ENCODE measurements at places on chromosomes 16 and 17. TPM values are rescaled to one million over a fixed set of nuclear protein-coding genes. Genes with fewer than 3 reads are reported as not detected.

DNA sequence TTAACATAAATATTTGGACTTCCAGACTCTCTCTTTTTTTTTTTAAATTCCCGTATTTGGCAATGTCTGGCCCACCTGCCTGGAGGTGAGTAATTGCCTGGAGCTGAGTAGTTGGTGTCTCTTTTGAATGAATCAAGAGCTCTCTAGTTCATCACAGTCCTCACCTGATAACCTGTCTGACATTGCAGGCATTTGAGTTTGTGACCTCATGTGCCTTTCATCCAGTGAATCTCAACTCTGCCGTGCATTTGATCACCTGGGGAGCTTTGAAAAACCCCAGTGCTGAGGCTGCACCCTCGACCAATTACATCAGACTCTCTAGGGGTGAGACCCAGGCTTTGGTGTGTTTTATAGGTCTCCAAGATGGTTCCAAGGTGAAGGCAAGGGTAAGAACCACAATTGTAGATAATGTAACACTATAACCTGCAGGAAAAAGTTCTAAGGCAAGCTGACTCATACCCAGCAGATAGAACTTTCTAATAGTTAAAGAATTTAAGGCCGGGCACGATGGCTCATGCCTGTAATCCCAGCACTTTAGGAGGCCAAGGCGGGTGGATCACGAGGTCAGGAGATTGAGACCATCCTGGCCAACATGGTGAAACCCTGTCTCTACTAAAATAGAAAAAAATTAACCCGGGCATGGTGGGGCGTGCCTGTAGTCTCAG, 24.5 kb upstream of the HS3ST2 start:
- DNase-seq = peak; percentile 87

MT4 gene
- total RNA-seq = not detected

DNA sequence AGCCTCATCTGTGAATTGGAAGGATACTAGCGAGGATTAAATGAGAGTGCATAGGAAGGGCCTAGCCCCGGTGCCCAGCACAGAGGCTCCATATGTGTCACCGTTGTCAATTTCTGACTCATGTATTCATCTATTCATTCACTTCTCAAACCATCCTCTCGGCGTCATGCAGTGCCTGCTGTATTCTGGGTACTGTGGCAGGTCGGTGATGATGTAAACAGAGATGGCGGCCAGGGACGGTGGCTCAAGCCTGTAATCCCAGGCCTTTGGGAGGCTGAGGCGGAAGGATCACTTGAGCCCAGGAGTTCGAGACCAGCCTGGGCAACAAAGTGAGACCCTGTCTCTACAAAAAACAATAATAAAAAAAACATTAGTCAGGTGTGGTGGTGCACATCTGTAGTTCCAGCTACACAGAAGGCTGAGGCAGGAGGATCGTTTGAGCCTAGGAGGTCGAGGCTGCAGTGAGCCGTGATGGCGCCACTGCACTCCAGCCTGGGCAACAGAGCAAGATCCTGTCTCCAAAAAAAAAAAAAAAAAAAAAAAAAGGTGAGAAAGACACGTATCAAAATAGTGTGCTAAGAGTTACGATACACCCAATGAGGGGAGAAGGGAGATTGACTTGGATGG, 4.3 kb upstream of the PPP1R1B start:
- DNase-seq = peak; percentile 87

DNA sequence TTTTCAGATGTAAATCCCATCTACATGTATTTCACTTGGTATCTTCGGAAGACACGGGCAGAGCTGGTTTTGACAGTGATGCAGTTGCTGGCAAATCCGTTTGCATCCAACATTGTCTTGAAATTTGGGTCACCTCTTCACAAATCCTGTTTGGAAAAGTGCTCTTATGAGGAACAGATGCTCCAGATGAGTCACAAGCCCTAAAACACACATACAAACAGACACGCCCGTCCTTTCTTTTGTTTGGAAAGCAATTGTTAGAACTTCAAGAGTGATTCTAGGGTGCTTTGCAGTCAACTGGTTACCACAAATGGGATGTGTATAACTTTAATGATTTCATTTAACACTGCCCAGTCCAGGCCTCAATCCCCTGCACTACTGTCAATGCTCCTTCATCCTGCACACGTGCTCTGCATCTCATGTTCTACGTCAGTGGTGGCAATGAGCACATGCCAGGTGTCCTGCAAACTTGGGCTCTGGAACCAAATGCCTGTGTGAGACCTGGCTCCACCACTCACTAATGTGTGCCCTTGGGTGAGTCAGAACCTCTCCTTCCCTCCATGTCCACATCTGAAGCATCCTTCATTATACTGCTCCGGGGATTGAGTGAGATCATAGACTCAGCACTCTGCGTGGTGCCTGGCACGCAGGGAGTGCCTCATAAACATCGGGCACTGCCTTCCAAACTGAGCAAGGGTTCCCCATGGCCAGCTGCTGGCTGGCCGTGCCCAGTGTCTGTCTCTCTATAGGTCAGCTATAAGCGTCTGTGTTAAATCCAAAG, 19.3 kb upstream of the FOXF1 start:
- DNase-seq = no peak

CCL18 gene
- total RNA-seq = not detected

GRCh38 chr16:68640972-68641371, 4.1 kb upstream of the CDH3 start:
- DNase-seq = peak; percentile 74

GRCh38 chr16:77220427-77220826, 21.2 kb downstream of the SYCE1L start:
- no peak for DNase-seq

DNA sequence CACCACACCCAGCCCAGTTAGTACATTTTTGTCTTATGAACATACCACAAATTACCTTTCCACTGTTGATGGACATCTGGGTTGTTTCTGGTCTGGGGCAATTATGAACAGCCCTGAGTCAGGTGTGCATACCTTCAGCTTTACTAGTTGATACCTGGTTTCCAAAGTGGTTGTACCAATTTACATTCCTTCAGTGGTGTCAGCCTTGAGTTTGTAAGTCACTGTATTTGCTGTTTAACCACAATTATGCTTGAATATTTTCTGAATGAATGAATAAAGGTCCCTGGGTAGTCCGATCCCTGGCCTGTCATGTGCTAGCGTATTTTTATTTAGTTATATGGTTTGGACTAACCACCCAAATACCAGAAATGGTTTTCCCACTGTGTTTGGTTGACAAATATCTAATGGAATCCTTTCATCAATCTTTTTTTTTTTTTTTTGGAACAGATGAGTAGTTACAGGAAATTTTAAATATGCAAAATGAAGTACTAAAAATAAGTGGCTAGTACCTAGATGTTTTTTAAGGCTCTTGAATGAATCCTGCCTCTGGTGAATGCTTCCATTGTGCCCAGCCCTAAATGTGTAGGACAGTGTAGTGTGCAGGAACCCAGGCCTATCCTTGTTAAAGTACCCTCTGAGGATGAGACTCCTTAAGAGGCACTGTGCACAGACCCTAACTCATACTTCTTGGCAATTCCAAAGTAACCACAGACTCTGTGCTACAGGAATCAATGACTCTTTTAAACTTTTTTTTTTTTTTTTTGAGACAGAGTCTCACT, 3.7 kb downstream of the DUSP14 start:
- DNase-seq = peak; percentile 54

DNA sequence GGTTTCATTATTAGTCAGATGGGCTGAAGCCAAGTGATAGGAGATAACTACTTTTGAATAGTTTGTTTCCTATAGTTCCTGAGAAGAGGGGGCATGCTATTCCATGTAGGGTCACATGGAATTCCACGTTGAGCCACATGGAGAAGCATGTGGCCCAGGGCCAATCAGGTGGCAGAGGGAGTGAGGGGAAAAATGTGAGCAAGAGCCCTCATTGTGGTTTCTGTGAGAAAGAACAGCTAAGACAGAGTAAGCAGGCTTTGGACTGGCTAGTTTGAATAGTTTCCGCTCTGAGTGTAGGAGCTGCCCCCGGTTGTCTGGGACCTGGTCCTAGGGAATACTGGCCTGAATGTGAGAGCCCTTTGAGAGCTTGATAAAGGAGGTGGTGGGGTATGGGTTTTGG, 69.9 kb upstream of the CNTNAP4 start:
- DNase-seq = peak; percentile 26

PRAC1 gene
- not detected for total RNA-seq

DNA sequence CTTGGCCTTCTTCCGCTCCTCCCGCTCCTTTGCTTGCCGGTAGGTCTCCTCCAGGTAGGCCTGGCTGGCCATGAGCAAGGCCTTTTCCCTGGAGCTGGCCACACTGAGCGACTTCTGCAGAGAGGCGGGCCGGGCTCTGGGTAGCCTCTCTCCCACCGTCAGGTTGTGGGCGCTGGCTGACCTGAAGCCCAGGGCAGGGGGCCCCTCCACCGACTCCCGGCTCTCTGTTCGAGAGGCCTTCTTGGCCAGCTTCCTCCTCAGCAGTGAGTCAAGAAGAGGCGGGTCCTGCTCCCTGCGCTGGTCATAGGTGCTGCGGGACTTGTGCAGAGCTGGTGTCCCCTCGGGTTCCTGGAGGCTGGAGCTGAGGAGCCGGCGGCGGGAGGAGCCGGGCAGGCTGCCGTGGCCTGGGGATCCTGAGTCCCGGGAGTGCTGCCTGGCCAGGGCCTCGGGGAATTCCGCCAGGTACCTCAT, 12.8 kb downstream of the GPR179 start:
- DNase-seq = no peak

- no peak for DNase-seq
Measured at GRCh38 chr17:75571885-75572215, 15.8 kb upstream of the MYO15B start.

DNA sequence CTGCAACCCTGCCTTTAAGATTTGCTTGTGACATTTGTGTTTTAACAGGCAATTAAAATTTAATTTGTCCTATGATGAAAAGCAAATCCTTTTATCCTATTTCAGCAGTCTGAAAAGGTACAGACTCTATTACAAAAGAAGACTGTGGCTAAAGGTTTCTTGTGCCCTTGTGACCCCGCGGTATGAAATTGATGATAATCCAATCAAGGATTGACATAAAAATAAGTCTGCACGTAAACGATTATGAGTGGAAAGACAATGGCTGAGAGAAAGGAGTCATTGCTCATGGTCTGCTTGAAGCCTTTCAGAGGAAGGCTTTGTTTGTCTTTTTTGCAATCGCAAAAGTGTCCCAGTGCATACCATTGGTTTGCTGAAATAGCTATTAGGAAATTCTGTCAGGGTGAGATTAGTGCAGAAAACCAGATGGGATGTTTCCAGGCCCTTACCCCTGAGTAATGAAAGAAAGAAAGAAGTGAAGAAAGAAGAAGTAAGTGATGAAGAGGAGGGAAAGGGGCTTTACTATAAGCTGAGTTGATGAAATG, 867.8 kb upstream of the CDH8 start:
- DNase-seq = no peak

C16orf54 gene
- 1.5 TPM for total RNA-seq

GRCh38 chr16:66598111-66598510, 6.4 kb upstream of the CMTM3 start:
- DNase-seq = no peak

GRCh38 chr17:77320044-77320440, 179.3 kb downstream of the SEC14L1 start:
- peak; percentile 35 for DNase-seq

TEKT1 gene
- not detected for total RNA-seq

TP53TG3B gene
- total RNA-seq = 1.8 TPM

- DNase-seq = no peak
Measured at GRCh38 chr17:47757386-47757785, 24.4 kb downstream of the TBX21 start.

DNA sequence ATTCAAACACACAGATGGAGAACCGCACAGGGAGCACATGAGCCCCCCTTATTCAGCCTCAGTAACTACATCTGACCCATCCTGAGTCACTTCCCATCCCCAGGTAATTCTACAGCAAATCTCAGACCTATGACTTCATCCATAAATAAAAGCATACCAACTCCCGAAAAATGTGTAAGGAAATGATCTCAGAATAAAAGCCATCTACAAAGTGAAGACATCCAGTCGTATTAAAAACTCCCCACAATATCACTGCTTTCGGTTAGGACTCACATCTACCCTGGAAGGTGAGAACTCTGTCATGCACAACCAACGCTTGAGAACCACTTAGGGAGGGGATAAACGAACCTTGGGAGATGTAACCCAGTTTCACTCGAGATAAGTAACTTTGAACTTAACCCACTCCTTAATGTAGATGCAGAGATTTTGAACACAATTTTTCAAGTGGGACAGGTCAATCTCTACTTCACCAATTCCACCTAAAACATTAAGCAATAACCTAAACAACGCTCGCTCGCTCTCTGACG, 1.3 kb downstream of the USP36 start:
- DNase-seq = peak; percentile 77

GRCh38 chr16:56606071-56606475, 2.3 kb upstream of the MT2A start:
- peak; percentile 86 for DNase-seq

TTYH2 gene
- total RNA-seq = 1.3 TPM

- peak; percentile 44 for DNase-seq
Measured at GRCh38 chr17:40542558-40543411, 22.5 kb downstream of the CCR7 start.

DNA sequence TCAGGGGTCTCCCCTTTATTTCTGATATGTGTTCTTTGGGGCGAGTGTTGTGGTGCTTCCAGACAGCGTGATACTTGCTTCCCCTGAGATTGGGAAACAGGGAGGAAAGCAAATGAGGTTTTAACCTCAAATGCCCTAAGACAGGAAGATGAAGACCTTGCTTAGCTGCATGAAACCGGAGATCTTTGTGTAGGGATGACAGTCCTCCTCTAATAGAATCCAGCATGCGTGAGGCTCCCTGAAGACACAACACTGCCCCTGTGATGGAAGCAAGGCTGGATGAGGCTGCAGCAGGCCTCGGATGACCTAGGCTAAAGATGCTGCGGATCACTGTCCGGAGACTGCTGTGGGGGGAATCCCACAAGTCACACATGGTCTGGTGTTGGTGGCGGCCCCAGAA, 491.0 kb downstream of the CDH13 start:
- DNase-seq = no peak

GRCh38 chr16:3026609-3027488, 3.0 kb downstream of the THOC6 start:
- DNase-seq = no peak

GRCh38 chr17:15291674-15292361, 26.7 kb upstream of the PMP22 start:
- peak; percentile 52 for DNase-seq

EXOC7 gene
- 78.6 TPM for total RNA-seq
